ENCODE measurements at places on chromosomes 5 and 9.

GRCh38 chr9:135664266-135664665 lies 1.2 kb downstream of the LCN9 start:
- DNase-seq: no peak

- peak; percentile 82 for DNase-seq
Measured at GRCh38 chr9:90038763-90039162, 434.0 kb downstream of the GADD45G start.

- no peak for DNase-seq
Measured at GRCh38 chr5:5374009-5374715, 48.3 kb upstream of the ICE1 start.

DNA sequence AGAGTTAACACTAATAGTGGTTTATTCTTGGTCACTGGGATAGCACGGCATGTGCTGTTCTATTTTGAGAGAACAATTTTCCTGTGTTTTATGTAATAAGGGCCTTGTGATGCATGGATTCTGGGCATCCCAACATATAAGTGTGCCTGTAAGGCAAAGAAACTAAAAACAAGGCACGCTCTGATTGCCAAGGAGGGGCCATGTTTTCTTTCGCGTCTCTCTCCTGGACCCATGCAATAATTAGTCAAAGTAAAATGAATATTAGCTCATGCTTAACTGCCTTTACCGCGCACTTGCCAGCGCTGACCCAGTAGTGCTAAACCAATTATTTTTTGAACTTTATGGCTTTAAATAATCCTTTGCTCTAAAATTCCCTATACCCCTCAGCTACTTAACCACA lies 140.9 kb downstream of the PSAT1 start:
- DNase-seq: no peak

Data from spinal cord (tissue), 10 donors.